ENCODE measurements at places on chromosomes 7 and 10.

- DNase-seq = peak; percentile 73
Observed at GRCh38 chr10:101067356-101068083, 5.7 kb downstream of the KAZALD1 start.

GRCh38 chr7:7136466-7137381, 45.6 kb upstream of the C1GALT1 start:
- DNase-seq = peak; percentile 42

DNA sequence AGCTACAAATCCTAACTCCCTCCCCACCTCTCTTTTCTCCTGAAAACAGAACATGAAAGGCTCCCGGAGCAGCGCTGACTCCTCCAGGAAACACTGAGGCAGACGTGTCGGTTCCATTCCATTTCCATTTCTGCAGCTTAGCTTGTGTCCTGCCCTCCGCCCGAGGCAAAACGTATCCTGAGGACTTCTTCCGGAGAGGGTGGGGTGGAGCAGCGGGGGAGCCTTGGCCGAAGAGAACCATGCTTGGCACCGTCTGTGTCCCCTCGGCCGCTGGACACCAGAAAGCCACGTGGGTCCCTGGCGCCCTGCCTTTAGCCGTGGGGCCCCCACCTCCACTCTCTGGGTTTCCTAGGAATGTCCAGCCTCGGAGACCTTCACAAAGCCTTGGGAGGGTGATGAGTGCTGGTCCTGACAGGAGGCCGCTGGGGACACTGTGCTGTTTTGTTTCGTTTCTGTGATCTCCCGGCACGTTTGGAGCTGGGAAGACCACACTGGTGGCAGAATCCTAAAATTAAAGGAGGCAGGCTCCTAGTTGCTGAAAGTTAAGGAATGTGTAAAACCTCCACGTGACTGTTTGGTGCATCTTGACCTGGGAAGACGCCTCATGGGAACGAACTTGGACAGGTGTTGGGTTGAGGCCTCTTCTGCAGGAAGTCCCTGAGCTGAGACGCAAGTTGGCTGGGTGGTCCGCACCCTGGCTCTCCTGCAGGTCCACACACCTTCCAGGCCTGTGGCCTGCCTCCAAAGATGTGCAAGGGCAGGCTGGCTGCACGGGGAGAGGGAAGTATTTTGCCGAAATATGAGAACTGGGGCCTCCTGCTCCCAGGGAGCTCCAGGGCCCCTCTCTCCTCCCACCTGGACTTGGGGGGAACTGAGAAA, 30.4 kb downstream of the PFKFB3 start:
- no peak for DNase-seq

DNA sequence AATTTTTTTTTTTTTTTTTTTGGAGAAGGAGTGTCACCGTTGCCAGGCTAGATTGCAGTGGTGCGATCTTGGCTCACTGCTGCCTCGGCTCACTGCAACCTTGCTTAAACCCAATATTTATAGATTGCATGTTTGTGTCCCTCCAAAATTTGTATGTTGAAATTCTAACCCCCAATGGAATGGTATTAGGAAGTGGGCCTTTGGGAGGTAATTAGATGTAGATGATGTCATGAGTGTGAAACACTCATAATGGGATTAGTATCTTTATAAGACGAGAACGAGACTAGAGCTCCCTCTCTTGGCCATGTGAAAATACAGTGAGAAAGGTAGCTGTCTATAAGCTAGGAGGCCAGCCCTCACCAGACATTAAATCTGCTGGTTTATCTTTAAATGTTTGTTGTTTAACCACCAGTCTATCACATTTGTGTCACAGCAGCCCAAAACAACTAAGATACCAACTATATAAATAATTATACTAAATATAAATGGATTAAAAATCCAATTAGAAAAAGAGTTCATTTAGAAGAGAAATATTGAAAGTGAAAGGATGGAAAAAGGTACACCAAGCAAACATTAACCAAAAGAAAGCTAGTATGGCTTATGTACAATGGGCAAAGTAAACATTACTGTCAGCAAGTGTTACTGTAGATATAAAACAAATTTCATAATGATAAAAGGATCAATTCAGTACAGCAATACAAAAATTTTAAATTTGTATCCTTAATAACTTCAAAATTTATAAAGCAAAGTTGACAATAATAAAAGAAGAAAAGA, 9.3 kb downstream of the TCAF1 start:
- DNase-seq = peak; percentile 70

DNA sequence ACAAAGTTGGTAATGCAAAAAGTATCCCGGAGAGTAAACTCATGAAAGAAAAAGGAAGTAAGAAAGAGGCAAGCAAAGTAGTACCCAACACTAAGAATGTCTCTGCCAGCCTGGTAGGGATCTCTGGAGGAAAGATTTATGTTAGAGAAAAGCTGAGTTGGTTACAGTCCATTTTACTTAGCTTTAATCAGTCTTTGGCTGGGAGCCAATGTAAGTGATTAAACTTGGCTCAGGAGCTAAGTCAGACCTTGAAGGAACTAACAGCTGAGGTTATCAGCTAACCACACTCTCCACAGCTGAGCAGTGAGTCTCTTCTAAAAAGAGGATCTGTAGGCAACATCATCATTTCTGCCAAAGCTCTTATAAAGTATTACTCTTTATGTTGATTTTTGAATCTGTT, 148.0 kb downstream of the ANKRD7 start:
- peak; percentile 84 for DNase-seq

GRCh38 chr7:84161398-84161797, 33.2 kb downstream of the SEMA3A start:
- DNase-seq = peak; percentile 38

- DNase-seq = peak; percentile 16
Observed at GRCh38 chr10:105615715-105616365, 974.8 kb downstream of the SORCS3 start.

DNA sequence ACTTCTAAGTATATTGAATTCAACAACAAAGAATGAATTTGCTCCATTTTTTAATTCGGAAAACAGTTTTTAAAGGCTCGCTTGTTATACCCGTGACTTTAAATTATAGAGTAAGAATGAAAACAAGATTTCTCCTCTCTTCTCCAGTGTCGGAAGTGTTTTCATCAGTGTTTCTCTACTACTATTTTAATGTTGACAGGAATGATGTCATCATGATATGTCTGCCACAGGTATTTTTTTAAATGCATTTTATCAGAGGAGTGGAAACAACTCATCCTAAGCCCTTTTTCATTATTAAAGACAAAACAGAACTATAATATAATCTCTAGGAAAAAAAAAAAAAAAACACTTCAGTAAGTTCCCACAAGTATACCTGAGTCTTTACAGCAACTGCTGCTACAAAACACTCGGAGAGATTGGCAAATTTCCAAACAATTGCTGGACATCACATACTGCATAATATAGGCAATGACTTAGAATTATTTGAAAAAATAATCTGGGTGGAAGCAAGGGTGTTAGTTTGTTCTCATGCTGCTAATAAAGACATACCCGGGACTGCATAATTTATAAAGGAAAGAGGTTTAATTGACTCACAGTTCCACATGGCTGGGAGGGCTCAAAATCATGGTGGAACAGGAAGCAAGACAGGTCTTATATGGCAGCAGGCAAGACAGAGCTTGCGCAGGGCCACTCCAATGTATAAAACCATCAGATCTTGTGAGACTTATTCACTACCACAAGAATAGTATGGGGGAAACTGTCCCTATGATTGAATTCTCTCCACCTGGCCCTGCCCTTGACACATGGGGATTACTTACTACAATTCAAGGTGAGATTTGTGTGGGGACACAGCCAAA, 4.8 kb upstream of the RNF32 start:
- DNase-seq = peak; percentile 15

GRCh38 chr7:139753081-139753692, 24.6 kb downstream of the HIPK2 start:
- DNase-seq = peak; percentile 46

DNA sequence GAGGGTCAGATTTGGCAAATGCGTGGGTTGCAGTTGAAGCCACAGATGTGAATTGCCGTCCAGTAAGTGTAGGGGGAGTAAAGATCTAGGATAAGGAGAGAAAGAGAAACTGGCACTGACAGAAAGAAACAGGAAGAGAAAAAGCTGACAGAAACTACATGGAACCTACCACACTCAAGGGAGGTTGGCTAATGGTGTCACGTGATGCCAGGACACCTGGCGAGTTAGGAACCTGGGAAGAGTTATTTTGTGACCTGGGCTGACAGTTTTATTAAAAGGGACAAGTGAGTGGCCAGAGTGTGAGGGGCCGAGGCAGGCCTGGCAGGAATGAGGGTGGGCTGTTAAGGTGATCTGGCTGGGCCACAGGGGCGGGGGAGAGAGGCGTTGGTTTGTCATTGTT, 188.7 kb downstream of the ADARB2 start:
- DNase-seq = no peak

GRCh38 chr10:69506834-69507713, 55.8 kb downstream of the TSPAN15 start:
- DNase-seq = peak; percentile 26

DNA sequence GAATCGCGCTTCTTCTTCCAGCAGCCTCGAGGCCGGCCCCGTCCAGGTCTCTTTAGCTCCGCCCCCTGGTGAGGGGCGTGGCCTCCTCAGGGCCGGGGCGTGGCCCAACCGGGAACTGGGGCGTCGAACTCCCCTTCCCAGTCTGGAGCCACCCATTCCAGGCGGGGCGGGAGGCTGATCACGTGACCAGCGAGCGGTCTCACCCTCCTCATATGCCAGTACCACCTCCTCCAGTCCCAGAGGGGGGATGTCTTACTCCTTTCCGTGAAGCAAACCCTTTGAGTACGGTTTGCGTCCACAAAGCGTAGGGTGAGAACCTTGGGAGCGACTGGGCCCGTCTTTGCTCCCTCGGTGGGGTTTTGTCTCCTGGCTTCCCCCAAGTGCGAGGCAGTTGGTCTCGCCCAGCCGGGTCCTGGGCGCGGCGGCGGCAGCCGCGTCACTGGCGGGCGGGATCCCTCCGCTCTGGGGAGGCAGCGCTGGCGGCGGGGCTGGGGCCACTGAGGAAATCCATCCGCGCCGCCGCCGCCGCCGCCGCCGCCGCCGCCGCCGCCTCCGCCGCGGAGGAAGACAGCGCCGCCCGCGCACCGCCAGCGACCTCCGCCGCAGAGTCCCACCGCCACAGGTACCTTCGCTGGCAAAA, at the start of gene GNB2:
TSS of gene GNB2 (plus strand) at position 439 of the 640 bp plus-strand sequence. CDS start 2,526 bp downstream, outside the sequence.
- peak; percentile 100 for DNase-seq

- DNase-seq = no peak
Observed at GRCh38 chr7:14630048-14630447, 272.5 kb downstream of the DGKB start.

DNA sequence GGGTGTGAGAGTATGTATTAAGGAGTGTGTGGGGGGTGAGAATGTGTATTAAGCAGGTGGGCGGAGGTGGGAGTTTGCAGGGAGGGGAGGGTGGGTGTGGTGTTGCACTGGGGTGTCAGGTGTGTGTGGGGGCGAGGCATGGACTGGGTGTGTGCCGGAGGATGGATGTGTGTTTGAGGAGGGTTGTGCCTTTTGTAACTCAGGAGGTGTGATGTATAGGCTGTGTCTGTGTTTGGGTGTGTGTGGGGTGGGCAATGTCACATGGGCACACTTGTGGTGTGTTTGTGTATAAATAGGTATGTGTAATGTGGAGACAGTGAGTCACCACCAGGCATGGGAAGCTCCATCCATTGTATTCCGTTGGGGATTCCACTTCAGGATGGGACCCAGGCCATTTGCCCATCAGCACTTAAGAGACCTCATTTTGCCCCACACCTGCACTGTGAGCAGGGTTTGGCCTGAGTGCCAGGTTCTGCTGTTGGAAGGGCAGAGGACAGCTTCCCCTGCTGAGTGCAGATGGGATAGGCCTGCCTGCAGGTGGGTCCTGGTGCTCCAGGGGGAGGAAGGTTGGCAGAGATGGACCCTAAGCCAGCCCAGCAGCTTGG, 5.8 kb downstream of the UNC5B start:
- peak; percentile 76 for DNase-seq

- DNase-seq = no peak
Observed at GRCh38 chr7:98956937-98957336, 78.6 kb downstream of the TRRAP start.

DNA sequence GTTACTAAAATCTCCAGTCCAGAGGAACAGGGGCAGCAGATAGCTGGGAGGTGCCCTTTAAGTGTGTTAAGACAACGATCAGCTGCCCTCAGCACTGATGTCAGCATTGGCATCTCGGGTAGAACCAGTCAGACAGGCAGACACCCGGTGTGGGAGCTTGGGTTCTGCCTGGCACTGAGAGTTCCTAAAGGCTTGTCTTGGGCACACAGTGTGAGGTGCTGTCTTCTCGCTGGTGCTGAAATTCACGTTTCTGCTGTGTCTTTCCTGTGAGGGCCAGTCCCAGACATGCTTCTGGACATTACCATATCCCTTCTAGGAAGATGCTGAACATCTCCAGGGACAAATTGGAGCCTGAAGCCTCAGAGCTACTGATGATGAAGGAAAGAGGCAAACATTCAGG, 156.2 kb downstream of the DNAJB6 start:
- DNase-seq = no peak

GRCh38 chr10:30000802-30001571, 58.4 kb downstream of the JCAD start:
- DNase-seq = no peak

DNA sequence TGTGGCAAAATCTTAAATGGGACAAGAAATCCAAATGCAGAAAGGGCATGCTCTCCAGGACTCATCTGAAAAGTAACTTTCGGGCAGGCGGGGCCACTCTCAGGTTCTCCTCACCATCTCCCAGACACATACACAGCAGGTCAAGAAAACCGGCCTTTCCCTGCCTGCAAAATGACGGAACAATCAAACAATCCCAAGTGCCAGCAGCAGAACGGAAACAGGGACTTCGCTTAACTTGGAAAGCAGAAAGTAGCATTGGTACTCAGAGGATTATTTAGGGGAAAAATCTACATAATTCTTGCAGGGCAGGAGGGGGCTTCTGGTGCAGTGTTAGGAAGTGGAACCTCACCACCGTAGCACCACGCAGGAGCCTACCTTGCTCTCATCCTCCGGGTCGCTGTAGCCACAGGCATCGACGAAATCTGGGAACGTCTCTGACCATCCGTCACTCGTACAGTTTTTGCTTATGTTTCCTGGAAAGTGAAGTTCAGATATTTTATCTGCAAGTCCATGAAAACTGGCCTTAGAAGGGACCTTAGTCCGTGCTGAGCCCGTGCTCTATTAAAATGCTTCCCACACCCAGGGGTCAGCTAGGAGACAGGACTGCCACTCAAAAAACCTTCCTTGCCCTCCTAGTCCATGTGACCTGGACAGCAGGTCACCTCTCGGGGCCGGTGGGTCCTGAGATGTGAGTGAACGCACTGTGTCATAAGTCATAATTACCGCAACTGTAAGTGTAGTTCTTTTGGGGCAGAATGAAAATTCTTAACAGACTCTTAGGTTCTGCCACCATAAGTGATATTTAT, 41.1 kb downstream of the VIPR2 start:
- DNase-seq = no peak

DNA sequence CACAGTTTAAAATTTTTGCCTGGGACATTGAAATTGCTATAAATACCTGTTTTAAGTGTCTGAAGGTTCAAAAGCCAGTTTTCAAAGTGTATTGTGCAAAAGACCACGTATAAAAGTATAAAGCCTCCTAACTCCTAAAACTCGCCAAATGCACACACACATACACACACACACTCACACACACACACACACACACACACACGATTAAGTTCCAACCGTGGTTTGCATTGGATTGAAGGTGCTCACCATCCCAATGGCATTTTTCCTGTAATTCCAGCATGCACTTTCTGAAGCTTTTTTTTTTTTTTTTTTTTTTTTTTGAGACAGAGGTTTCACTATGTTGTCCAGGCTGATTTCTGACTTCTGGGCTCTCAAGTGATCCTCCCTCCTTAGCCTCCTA, 2.8 kb upstream of the RGS10 start:
- no peak for DNase-seq

All from NCI-H69 (cell line).